Fibroblast of villous mesenchyme (primary cell): ENCODE measurements at places on chromosomes 7 and 10. TPM values are rescaled to one million over a fixed set of nuclear protein-coding genes. Genes with fewer than 3 reads are reported as not detected.

DNA sequence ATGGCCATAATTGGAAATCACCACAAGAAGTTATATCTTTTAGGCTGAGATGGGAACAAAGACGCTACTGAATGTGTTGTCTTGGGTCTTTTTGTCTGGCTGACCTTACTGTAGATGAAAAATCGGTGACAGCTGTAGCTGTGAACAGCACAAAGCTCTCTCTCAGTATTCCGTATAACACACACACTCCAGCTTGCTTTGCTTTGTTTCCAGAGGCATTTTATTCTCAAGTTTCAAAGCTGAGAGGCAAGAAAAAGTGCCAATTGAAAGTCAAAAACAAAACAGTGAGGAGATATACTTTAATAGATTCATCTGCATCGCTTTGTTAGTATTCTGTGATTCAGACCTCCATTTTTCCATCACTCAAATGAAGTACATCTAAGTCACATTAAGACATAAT is 39.6 kb upstream of the CABCOCO1 start:
- DNase-seq, result no peak

DNA sequence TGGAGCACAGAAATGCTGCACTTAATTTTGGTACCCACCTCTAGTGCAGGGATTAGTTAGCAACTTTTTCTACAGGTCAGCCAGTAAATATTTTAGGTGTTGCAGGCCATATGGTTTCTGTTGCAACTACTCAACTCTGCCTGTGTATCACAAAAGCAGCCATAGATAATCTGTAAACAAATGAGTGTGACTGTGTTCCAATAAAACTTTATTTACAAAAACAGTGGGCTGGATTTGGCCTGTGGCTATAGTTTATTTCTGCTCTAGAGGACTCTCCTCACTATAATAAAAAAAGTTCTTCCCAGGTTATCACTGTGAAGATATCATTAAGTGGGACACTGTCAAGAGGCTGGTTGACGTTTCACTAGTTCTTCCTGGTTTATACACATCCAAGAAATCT is 65.8 kb downstream of the DNAJC12 start:
- no peak for DNase-seq

DNA sequence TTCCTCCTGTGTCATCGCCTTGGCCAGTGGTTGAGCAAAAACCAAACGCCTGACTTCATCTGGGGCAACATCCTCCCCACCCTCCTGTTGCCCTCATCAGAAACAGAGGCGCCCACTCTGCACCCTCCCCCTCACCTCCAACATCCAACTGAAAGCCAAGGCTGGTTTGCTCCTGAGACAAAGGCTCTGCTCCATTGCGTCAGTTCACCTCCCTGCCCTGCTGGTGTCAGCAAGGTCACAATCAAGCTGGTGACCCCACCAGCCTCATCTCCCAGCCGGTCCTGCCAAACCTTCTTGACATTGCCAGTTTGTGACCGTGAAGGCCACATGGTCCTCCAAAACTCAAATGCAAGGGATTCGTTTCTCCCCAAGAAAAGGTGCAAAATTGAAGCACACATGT is 131.7 kb upstream of the ADAM12 start:
- no peak for DNase-seq

DNA sequence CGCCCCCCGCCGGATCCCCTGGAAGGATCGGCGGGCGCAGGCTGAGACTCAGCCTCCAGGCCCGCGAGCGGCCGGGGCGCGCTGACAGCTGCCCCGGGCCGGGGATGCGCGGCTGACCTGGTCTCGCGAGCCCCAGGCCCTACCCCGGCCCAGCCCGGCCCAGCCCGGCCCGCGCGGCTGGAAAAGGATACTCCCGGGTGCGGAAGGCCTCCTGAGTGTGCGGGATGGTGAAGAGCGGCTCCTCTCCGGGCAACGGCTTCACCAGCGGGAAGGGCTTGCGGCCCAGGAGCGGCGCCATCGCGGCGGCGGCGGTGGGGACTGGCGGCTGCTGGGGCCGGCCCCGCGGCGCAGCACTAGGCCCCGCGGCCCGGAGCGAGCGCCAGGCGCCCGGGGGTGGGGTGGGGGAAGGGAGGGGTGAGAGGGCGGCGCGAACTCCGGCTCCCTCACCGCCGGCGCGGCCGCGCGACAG is 423 bp downstream of the BAZ1B start:
- peak; percentile 51 for DNase-seq

TET1 gene
- total RNA-seq, result 8.4 and 9.5 TPM in 2 replicates

DNA sequence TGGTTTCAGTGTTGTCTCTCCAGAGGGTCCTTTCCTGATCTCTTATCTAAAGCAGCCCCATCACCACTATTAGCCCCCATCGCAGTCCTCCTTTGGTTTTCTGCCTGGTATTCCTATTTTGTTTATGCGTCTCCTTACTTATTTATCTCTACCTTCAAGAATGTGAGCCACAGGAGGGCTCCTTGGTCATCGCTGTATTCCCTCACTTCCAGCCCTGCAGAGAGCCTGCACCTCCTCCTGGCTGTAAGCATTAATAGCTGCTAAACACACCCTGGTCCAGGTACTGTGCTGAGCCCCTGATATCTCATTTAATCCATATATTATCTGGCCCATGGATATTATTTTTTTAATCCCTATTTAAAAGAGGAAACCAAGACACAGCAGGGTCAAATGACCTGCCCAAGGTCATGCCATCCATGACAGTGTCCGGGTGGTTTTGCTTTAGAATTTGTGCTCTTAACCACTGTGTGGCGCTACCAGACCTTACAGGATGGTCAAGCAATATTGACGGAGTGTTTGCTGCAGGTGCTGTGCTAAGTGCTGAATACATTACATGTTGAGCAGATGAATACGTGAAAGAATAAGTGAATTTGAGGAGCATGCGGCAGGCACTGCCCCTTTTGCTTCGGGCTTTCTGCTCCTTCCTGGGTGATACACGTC is 227.2 kb downstream of the ADAM12 start:
- peak; percentile 50 for DNase-seq

EGR2 gene
- total RNA-seq, result 1.7 and 1.9 TPM in 2 replicates

GRCh38 chr10:75302029-75302428 is 66.3 kb upstream of the COMTD1 start:
- no peak for DNase-seq

- peak; percentile 30 for DNase-seq
These were observed 45.3 kb upstream of the EN2 start for GRCh38 chr7:155412416-155413253.

DNA sequence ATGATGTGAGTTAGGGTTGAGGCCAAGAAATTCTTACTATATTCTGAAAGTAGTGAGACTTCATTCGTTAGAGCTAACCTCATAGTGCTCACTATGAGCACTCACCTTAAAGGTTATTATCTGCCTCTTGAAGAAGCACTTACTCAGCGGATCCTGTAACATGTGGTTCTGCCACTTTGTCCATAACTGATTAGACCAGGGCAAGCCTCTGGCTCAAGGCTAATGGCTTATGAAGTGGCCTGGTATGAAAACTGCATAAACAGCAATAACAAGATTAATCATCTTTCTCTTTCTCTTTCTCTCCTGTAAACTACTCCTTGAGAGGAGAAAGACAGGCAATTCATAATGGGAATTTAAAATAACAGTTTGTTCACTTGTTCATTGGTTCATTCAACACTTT is 82.8 kb downstream of the MAPK8 start:
- peak; percentile 26 for DNase-seq

HOXA6 gene
- 10.6 and 11.2 TPM in 2 replicates for total RNA-seq

GRCh38 chr10:79202188-79203013 is 133.6 kb downstream of the ZMIZ1 start:
- DNase-seq, result peak; percentile 45

GRCh38 chr10:28570598-28570997 is 37.7 kb downstream of the WAC start:
- no peak for DNase-seq

ZNF804B gene
- total RNA-seq, result under 0.01 TPM in 1 of 2 replicates, not detected in the other

GRCh38 chr7:98831641-98832221 is 38.1 kb downstream of the TMEM130 start:
- DNase-seq, result peak; percentile 36

DNA sequence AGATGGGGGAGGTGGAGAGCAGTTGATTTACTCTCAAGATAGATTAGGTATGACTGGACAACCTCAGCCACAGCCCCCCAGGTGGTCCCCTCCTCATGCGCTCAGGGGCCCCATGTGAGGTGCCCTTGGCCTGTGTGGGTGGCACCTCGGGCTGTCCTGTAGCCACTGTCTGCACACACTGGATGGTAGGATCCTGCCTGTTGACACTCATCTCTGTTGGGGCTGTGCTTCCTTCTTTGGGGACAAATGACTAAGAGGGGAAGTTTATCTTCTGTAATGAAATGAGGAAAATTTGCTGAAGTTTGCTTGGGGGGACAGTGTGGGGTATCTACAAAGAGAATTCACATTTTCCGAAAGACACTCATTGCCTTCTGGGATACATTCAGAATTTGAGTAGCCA is 53.6 kb upstream of the ANTXRL start:
- no peak for DNase-seq

- no peak for DNase-seq
These were observed 273.6 kb upstream of the DKK1 start for GRCh38 chr10:52040486-52040885.

HOXA3 gene
- 9.3 and 11.7 TPM in 2 replicates for total RNA-seq

DNA sequence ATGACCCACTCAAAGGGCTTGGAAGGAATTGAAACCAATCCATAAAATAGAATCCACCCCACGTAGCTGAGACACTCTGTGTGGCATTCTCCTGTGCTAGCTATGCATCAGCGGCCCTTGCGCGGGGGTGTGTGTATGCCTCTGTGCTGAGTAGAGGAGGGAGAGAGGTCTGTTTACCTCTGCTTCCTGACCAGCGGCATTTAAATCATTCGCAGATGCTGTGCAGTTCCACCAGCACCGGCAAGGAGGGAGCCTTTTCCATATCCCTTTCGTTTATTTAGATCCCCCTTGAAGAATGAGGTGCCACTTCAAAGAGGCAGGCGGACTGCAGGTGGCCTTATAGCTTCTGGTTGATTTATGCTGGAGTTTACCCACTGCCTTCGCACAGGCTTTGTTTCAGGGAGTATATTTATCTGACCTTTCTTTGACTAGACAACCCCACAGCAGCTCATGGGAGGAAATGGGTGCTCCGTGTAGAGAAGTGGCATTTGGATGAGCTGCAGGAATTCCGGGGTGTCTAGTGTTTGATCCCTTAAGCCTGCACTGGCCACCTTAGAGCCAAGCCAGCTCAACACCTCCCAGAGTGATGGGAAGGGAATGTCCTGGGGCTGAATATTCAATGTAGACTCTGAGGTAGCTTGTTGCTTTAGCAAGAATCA is 11.4 kb downstream of the C10orf53 start:
- DNase-seq, result peak; percentile 3

DNA sequence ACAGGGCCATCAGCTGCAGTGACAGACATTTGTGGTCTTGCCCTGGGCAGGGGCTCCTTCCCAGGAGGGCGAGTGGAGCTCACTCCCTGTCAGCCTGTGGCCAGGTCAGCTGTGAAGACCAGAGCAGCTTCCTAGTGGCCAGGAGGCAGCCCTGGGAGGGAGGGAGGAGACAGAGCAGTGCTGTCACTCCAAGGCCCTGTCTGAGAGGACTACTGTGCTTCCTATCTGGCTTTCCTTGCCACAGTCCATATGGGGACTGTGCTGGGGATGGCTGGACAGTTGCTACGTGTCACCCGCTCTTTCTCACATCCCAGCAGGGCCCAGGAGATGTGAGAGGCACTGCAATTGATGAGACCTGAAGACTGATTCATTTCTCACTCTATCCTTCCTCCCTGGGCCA is 15.2 kb upstream of the ADCYAP1R1 start:
- DNase-seq, result no peak

- DNase-seq, result peak; percentile 59
These were observed 266.5 kb upstream of the HGF start for GRCh38 chr7:82036146-82036886.

GRCh38 chr7:35037211-35037525 is at the start of gene DPY19L1:
Gene DPY19L1, minus strand, starts transcription at chr7:35037485. Its CDS starts 91 bp downstream, at chr7:35037394.
- DNase-seq, result no peak

DNA sequence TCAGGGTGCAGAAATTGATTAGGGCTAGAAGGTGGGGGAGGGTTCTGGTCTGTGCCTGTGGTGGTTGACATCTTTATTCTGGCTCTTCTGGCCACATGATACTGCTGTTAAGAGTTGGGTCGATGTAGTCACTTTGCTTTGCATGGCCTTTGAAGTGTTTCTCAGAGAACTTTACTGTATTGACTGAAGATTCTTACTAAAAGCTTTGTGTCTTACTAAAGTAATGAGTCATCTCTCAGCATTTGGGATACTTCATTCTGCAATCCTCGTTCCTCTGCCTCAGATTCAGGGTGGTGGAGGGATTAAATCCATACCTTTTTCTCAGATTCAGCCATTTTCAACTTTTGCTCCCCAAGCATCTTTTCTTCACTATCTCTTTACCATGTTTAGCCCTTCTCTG is 38.6 kb downstream of the STEAP4 start:
- DNase-seq, result no peak

NUDT13 gene
- total RNA-seq, result 1.7 and 3.2 TPM in 2 replicates

GRCh38 chr7:96284835-96285234 is 37.1 kb downstream of the SLC25A13 start:
- DNase-seq, result no peak

DNA sequence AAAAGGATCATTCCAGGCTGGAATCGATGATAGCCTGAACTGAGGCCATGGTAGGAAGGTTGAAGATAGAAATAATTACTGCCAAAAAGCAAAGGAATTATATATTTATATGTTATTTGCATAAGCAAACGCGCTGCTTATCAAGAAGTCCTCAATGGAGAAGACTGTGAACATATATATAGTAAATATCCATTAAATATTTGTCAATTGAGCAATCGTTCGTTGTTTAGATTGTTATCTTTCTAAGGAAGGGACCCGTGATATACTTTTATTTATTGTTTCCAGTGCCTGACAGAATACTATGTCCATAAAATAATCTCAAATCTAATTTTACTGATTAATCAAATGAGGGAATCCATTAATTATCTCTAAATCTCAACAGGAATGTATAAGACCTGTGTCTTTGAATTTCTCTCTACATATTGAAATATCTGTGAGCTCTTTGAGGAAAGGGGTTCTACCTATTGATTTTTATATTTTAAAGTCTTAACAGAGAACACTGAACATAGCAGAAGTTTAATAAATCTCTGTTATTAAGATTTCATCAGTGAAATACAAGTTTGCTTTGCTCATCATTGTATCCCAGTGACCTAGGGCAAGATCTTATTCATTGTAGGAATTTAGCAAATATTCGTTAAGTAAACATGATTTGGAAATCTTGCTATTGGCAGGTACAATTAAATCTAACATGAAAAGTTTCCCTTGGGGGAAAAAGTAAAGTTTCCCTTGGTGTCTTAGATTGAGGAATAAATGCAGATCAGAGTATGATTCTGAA is 12.0 kb upstream of the HERC4 start:
- DNase-seq, result no peak

FMC1 gene
- total RNA-seq, result 8.4 and 13.4 TPM in 2 replicates

LRRC4 gene
- total RNA-seq, result under 0.01 TPM in 1 of 2 replicates, not detected in the other

VOPP1 gene
- total RNA-seq, result 73.8 and 81.2 TPM in 2 replicates

ADAP1 gene
- total RNA-seq, result 1.3 and 2.3 TPM in 2 replicates

GRCh38 chr7:147731311-147731710 is 859.3 kb upstream of the C7orf33 start:
- DNase-seq, result no peak

DNA sequence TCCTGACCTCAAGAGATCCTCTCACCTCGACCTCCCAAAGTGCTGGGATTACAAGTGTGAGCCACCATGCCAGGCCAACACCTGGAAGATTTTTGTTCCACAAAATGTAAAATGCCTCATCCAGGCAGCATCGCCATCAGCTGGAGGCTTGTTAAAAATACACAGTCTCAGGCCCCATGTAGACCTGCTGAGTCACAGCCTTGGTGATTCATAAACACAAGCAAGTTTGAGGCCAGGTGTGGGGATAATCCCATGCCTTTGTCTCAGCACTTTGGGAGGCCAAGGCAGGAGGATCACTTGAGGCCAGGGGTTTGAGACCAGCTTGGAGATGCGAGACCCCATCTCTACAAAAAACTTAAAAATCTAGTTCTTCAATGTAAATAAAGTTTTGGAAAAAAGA is 49.1 kb upstream of the FOXK1 start:
- peak; percentile 68 for DNase-seq

- no peak for DNase-seq
These were observed 48.4 kb upstream of the FAM20C start for GRCh38 chr7:143811-144453.

CYP3A4 gene
- not detected in 2 replicates for total RNA-seq
